Anterior cingulate cortex (tissue), 58 donors: ENCODE measurements at places on chromosomes 7 and 10.

GRCh38 chr7:47654672-47655298 is 72.9 kb upstream of the TNS3 start:
- DNase-seq: no peak

- no peak for DNase-seq
Observed at GRCh38 chr7:140526787-140527664, 47.7 kb upstream of the MKRN1 start.

DNA sequence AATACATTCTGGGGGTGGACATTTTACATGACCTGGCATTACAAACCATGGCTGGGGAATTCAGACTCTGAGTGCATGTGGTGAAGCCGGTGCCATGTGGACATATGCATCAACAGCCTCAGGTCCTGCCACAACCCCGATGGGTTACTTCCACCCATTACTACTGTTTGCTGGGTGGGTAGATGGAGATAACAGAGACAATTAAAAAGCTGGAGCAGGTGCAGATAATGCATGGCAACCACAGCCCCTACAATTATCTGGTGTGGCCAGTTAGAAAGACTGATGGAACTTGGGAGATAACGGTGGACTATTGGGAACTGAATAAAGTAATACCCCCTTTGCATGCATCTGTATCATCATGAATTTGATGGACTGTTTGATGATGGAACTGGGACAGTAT is 21.6 kb upstream of the ADAMTS14 start:
- no peak for DNase-seq

- DNase-seq: no peak
Observed at GRCh38 chr10:33939892-33940291, 605.4 kb upstream of the NRP1 start.

DNA sequence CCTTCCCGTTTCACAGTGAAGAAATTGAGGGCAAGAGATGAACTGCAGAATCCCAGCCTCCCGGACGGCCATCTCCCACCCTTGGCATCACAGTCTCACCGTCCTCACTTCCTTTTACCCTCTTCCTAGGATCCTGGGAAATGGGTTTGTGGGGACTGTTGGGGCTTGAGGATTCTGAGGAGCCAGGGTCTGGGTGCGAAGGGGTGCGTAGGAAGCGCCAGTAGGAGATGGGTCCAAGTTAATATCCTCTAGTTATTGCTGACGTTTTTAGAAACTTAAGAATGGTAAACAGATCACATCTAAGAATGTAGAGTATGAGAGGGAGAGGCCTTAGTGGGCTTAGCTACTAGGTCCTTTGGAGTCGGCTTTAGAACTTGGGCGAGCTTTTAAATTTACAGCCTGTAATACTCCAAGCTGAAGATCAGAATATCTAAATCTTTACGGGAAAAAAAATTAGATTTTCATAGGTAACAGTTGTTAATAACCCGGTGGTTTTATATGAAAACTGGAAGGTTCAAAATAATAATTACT is 696 bp downstream of the MALSU1 start:
- no peak for DNase-seq

DNA sequence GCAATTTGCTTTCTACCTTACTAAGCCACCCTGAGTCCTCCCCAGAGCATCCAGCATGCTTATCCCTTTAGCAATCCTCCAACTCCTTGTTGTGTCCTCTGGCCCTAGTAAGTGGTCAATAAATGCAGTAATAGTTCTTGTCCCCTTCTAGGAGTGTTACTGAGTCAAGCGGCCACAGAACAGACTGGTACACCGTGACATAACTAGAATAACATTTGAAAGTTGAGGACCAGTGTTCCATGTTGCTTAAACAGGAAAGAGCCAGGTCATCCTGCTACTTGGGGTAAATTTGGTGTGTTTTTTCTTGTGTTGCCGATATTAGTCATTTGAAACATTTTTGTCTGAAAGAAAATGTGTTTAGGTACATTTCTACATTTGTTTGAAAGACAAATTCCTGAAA is 4.8 kb upstream of the CDK6 start:
- no peak for DNase-seq
